Activated CD4-positive, alpha-beta T cell treated with anti-CD3 and anti-CD28 coated beads for 1 hour (primary cell): ENCODE measurements at places on chromosomes 2 and 18.

DNA sequence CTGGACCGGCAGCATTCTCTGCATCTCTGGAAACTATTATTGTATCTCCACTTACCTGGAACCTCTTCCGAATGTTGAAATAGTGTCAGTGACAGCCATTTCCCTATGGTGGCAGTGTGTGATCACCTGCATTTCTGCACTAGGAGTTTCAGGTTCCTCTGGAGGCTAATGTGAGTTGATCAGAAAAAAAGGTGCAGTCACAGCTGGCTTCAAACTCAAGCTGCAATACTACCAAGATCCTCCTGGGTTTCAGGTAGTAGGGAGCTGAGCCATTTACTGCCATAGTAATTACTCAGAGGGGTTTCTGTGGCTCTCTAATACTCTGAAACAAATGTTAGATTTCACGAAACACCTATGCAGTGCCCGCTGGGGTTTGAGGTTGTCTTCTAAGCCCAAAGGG lies 183.5 kb upstream of the OSR1 start:
- no peak for DNase-seq

DNA sequence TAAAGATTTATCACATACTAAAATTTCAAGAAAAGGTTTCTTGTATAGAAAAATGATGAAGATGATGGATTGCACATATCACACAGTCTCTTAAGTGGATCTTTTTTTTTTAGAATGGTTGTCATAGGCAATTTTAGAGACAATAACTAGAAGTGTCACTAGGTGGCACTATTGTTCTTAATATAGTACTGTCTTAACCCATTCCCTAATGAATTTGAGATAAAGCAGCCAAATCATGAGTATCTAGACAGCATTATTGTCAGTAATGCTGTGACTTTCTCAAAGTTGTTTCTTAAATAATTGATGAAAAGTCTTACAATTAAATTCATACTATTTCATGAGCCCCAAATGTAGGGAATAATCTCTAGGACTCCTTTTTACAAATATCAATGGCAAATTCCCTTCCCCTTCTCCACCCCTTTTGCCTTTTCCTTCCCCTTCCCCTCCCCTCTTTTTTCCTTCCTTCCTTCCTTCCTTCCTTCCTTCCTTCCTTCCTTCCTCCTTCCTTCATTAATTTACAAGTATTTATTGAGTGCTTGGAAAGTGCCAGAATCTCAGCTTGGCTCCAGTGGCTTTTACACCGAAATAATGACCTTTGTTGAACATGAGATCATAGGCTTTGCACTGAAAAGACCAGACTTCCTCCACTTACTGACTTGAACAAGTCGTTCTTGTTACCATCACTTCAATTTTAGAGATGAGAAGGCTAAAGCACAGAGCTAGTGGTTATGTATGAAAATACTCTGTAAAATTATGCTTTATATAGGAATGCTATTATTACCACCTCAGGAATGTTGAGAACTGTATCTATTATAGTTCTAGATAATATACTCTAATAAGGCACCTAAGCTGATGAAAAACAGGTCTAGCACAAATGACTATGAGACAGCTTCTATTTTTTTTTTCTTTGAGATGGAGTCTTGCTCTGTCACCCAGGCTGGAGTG lies 19.8 kb downstream of the MYL12B start:
- no peak for DNase-seq

GRCh38 chr2:176137252-176137580 lies 7.7 kb downstream of the HOXD8 start:
- no peak for DNase-seq

- DNase-seq, result no peak
Observed at GRCh38 chr2:236643480-236643879, 73.9 kb downstream of the ACKR3 start.

DNA sequence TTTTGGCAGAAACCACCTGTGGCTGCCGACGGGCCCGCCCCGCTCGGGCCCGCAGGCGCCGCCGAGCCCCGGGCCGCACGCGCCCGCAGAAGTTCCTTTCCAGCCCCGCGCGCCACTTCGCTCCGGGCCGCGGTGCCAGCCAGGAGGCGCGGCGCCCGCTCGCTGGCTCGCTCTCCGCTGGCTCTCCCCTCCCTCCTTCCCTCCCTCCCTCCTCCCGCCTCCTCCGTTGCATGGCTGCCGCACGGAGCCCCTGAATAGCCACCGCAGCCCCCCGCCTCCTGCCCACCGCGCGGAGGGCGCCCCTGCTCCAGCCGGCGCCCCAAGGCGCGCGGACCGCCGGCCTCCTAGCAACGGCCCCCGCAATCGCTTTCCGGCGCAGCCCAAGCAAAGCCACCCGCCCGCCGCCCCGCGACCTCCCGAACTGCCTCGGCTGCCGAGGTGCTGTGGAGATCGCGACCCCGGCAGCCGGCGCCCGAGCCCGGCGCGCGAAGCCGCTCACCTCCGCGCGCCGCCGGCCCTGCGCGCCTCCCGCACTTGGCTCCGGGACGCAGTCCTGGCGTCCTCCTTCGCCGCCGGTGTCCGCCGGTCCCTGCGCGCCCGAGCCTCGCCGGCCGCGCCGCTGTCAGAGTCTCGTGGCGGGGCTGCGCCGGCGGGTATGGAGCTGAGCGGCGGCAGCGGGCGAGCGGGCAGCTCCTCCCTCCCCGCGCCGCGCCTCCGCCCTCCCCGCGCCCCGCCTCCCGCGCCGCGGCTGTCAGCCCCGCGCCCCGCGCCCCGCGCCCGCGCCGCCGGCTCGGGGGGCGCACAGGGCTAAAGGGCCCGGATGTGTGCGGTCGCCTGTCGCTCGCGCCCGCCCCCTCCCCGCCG lies at the start of gene ZBTB7C:
ZBTB7C (minus strand) TSS at position 657 of the 864 bp plus-strand sequence.
- no peak for DNase-seq

- DNase-seq, result no peak
Observed at GRCh38 chr2:94870440-94871225, 597 bp upstream of the TEKT4 start.

- DNase-seq, result no peak
Observed at GRCh38 chr2:162401871-162402270, 57.9 kb downstream of the GCA start.

DNA sequence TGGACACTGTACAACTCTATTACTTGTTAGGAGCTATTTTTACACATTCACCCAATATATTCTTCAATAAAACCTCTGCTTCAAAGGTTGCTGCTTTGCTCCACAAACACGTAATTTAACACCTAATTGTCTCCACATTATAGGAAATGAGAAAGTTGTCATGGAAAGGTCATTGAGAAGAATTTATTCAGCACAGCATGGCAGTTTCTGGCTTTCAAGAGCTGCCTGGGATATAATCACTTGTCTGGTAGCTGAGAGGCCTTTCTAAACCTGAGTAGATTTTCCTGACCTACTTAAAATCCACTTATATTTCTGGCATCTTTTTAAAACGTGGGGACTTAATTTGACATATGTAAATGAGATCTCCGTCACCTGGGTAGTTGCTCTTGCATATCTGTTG lies 216.1 kb downstream of the ZNF804A start:
- no peak for DNase-seq
